ENCODE measurements at places on chromosomes 2 and 18. TPM values are rescaled to one million over a fixed set of nuclear protein-coding genes. Genes with fewer than 3 reads are reported as not detected.

ECEL1 gene
- 1.0 TPM for total RNA-seq

PRKAG3 gene
- total RNA-seq, result not detected

MREG gene
- 3.9 TPM for total RNA-seq

NYAP2 gene
- total RNA-seq, result not detected

EPB41L5 gene
- total RNA-seq, result 42.9 TPM

ARID5A gene
- total RNA-seq, result 26.0 TPM

CDH20 gene
- total RNA-seq, result not detected

BOLL gene
- total RNA-seq, result not detected

DSC3 gene
- total RNA-seq, result 6.5 TPM

FBXO15 gene
- total RNA-seq, result 1.4 TPM

NCKAP5 gene
- total RNA-seq, result 6.1 TPM

TMX3 gene
- total RNA-seq, result 69.0 TPM

IKZF2 gene
- 24.7 TPM for total RNA-seq

LRRTM1 gene
- 1.5 TPM for total RNA-seq

TMEFF2 gene
- not detected for total RNA-seq

ANKRD12 gene
- total RNA-seq, result 59.7 TPM

LHCGR gene
- total RNA-seq, result 5.7 TPM

EHBP1 gene
- 367 TPM for total RNA-seq

AGXT gene
- total RNA-seq, result not detected

TRIM54 gene
- 1.7 TPM for total RNA-seq

HOXD12 gene
- not detected for total RNA-seq

FSHR gene
- total RNA-seq, result not detected

LYPD6B gene
- not detected for total RNA-seq

CPO gene
- 0.63 TPM for total RNA-seq

ITGA4 gene
- 8.4 TPM for total RNA-seq

DNPEP gene
- 43.7 TPM for total RNA-seq

CD226 gene
- 0.84 TPM for total RNA-seq

LDLRAD4 gene
- total RNA-seq, result 36.9 TPM

EGR4 gene
- not detected for total RNA-seq

MERTK gene
- total RNA-seq, result 31.8 TPM

INPP1 gene
- 15.5 TPM for total RNA-seq

HOXD9 gene
- total RNA-seq, result 3.1 TPM

COLEC12 gene
- 21.0 TPM for total RNA-seq

APLF gene
- 6.9 TPM for total RNA-seq
